ENCODE measurements at places on chromosomes 12 and 14.
A peak's percentile ranks its signal among the peaks of the same experiment; 100 is the strongest.

DNA sequence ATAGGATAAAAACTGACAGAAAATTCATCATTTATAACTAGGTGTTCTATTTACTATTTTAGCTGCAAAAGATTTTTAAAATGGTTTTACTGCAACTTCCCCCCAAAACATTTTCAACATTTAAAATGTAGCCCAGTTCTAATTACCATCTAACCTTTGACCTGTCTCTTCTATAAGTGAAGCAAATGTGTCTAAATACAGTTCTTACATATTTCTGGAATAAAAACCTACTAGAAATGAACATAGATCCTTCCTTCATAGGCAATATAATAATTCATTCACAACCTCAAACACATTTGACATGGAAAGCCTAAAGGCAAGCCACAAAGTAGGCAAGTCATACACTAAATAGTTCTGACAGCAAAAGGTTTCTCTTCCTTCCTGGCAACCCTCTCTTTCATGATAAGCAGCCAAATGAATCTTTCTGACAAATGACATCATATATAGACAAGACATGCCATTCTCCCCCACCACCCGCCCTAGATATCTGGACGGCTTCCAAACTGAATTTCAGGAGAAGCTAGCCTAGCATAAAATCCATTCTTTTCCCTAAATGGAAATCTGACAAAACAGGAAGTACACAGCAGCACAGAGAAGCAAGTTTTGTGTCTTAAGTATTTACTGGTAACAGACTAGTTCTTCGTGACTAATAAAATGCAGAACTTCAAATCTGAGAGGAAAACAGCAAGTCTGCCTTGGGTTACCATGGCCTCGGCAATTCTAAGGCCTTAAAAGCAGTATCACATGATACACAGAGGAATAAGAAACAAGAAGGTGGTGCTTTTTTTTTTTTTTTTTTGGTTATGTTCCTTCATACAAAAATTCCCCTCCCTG is 17.2 kb upstream of the ARID4A start:
- peak; percentile 88 for DNase-seq

DNA sequence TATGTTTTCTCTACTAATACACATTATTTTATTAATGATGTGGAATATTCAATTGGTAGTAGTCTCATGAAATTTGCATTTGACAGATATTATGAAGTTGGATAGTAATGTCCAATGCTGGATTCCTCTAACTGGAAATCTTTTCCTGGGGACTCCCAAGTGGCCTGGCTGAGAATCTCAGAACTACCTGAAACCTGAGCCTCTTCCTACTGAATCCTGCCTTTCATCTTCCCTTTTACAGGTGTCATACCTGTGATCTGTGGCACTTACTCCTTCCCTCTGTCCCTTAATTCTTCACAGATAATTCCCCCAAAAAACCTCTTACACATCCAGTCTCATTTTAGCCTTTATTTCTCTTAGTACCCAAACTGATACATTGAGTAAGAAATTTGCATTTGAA is 89.7 kb upstream of the MYF6 start:
- DNase-seq, result no peak

GRCh38 chr12:25970916-25971653 is 12.6 kb downstream of the RASSF8 start:
- no peak for DNase-seq

GRCh38 chr12:117900561-117900960 is 68.2 kb downstream of the KSR2 start:
- no peak for DNase-seq

DNA sequence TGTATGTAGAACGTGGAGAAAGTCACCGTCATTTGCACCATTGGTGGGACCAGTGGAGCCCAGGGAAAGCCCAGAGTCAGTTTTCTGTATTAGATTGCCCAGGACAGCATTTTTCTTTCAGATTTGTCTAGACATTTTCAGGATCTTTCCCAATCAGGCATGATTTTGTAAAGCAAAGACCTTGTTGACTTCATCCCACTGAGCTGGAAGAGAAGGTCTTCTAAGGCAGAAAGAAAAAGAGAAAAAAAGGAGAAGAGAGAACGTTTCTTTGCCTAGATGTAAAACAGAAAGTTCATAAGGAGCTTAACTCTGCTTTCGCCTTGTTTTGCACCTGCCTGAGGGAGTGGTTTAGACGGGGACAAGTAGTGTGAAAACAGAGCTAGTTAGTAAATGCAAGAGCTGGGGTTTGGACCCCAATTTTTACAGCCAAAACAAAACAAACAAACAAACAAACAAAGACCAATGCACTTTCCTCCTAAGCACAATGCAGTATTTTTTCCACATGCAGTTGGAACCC is 273.1 kb downstream of the ZFP36L1 start:
- DNase-seq, result no peak

DNA sequence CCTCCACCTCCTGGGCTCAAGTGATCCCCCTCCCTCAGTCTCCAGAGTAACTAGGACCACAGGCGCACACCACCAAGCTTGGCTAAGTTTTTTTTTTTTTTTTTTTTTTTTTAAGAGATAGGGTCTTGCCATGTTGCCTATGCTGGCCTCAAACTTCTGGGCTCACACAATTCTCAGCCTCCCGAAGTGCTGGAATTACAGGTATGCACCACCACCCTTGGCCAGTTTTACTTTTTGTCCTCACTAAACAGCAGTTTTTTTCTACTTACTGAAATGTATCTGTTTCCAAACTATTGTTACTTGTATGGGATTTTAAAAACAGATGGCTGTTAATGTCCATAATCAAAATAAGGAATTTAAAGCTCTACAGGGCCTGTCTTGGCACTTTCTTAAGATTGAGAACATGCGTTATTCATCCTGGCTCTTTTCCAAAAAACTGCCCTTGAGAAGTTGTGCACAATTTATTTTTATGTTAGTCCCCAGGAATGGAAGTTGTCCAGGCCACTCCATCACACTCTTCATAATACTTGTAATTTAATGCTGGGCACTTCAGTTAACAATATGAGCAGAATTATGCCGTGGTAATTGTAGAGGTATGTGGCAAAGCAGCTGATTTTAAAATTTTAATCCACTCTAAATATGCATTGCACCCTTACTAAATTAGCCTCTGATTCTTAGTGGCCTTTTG is 51.9 kb upstream of the REP15 start:
- DNase-seq, result no peak

GRCh38 chr12:64707926-64708325 is 51.3 kb downstream of the GNS start:
- DNase-seq, result no peak

- DNase-seq, result no peak
These were observed 1.1 kb downstream of the ATP5F1B start for GRCh38 chr12:56644654-56645053.

DNA sequence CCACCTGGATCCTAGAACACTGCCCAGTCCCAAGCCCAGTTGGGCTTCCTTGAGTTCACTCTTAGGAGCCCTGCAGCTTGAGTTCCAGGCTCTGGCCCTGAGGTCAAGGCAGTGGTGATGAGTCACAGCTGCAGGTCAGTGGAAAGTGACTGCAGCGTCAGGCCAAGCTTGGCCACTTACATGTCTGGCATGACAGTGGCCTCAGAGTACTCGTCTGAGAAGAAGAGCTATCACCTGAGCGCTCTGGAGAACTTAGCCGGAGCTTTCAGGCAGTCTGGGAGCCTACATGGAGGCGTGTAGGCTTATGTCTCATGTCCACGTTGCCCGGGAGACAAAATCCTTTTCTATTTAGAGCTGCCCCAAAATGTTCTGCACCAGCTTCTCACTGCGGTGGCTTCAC is 75.6 kb downstream of the ARL6IP4 start:
- no peak for DNase-seq

GRCh38 chr14:105099778-105100177 is 34.5 kb upstream of the GPR132 start:
- DNase-seq, result no peak

DNA sequence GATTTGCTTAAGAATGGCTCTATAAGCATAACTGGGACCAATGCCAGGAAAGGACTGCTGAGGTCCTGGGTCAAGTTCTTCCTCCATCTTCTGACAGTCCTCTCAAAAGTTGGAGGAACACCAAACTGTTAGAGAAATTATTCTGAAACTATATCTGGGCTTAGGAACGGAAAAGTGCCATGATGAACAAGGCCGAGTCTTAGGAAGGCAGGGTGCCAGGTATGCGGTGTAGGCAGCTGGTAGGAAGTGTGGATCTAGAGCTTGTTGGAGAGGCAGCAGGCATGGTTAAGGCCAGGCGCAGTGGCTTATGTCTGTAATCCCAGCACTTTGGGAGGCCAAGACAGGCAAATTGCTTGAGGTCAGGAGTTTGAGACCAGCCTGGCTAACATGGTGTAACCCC is 7.7 kb downstream of the GNPTAB start:
- no peak for DNase-seq

- no peak for DNase-seq
These were observed 32.3 kb downstream of the RPS29 start for GRCh38 chr14:49553892-49554291.

- no peak for DNase-seq
These were observed 11.6 kb upstream of the AP4S1 start for GRCh38 chr14:31013841-31014240.

- DNase-seq, result peak; percentile 21
These were observed 73.1 kb upstream of the GPR68 start for GRCh38 chr14:91317381-91318308.

GRCh38 chr12:46659824-46660223 is 166.0 kb downstream of the SLC38A4 start:
- DNase-seq, result no peak

DNA sequence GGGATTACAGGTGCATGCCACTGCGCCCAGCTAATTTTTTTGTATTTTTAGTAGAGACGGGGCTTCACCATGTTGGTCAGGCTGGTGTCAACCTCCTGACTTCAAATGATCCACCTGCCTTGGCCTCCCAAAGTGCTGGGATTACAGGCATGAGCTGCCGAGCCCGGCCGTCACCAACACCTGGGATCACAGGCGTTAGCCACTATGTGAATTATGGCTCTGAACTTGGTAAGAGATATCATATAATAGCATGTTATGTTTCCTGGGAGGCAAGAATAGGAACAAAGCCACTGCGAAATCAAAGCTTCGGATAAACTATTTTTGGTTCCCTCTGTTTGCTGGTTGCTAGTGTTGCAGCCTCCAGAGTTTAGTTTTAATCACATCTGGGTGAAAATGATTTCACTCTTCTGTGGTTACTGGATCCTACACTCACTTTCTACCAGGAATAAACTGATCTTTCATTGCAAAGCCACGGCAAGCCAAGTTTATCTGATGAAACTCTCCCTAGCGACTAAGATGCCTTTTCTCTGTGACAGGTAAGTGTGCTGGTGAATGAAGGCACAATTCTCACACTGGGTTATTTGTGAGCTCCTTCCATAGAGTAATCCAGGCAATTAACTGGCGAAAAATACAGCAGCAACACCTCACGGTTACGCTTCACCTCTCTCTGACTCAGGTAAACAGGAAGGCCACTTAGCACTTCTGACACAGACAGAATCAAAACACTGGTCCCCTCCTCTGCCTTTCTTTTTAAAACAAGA is 16.7 kb downstream of the SNRNP35 start:
- no peak for DNase-seq

- no peak for DNase-seq
These were observed 93.4 kb downstream of the APAF1 start for GRCh38 chr12:98738539-98738938.

DNA sequence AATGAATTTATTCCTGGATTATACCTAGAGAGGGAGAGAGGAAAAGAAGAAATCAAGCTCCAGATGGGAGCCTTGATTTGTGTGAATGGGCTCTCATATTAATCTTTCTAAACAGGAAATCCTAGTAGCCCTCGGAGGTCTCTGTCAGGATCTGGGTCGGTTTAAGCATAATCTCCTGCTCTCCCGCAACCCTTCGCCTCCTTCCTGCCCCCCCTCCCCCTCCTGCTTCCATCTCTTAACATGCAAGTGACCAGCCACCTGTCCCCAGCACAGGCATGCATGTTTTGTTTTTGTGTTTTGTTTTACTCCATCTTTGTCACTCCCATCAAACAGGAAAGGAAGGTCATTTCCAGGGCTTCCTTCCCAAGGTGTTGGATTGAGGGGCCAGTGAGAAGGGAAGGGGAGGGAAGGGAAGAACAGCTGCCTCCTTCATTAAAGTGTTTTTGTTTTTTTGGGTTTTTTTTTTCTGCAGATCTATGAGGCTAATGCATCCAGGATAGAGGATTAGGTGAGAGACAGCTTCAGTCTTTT is 4.8 kb upstream of the KCNA5 start:
- no peak for DNase-seq

- no peak for DNase-seq
These were observed 561.9 kb downstream of the FLRT2 start for GRCh38 chr14:86091811-86092210.

GRCh38 chr12:68335462-68335861 is 3.3 kb upstream of the MDM1 start:
- no peak for DNase-seq

DNA sequence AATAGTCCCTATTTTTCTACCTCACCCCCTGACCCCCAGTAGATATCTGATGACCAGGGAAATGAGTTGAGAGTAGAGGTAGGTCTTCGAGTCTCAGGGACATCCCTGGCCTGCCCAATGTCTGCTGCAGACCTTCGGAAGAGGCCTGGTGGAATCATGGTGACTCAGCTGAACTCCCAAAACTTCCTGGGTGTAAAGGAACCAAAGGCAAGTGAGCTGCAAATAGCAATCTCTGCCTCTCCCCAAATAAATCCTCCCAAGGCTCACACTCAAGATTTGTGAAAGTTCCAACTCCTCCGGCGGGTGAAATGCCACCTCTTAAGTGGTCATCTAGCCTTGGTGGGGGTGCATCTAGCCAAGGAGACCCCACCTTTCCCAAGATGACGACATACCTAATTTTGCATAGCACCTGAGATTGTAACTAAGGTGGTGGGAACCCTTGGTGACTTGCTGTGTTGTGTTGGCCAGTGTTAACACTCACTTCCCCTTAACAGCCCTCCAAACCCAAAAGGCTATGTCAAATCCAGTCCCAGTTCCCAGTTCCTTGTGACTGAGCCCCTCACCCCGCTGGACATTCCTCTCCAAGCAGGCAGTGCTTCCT is 6.3 kb downstream of the ZFP36L1 start:
- no peak for DNase-seq

DNA sequence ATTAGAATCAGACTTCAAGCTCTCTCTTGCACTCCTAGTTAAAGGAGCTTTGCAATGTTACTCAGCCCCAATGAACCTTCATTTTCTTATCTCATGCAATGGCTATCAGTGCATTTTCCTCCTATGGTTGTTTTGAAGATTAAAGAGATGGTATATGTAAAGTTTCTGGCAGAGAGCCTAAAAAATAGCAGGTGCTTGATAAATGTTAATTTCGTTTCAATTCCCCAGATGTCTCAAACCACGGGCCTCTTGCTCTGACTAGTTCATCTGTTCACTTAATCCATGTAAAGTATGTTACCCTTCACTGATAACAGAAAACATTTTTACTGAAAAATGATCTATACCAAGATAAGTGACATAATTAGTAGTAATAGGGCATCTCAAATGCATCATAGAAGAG is 735.4 kb upstream of the USP15 start:
- no peak for DNase-seq

GRCh38 chr14:103109535-103110441 is 13.5 kb upstream of the TNFAIP2 start:
- DNase-seq, result no peak

Data from bone marrow (tissue), 2 donors.